Temporal lobe (tissue), 4 donors: ENCODE measurements at places on chromosomes 13 and 19. TPM values are rescaled to one million over a fixed set of nuclear protein-coding genes. Genes with fewer than 3 reads are reported as not detected.

The LRP3 gene
- 57.5 TPM for total RNA-seq

The TUBA3C gene
- not detected for total RNA-seq

The SOX1 gene
- 13.0 TPM for total RNA-seq

The IRGC gene
- total RNA-seq = not detected

The ZNF790 gene
- total RNA-seq = 18.7 TPM

The OR7A5 gene
- not detected for total RNA-seq

The IGSF23 gene
- total RNA-seq = not detected
